Mammary epithelial cell (primary cell): ENCODE measurements at places on chromosomes 11 and 22.

GRCh38 chr22:50260801-50261614, 475 bp downstream of the MAPK12 start:
- DNase-seq: peak; percentile 59

GRCh38 chr22:23152238-23153114, 7.2 kb downstream of the RAB36 start:
- DNase-seq: no peak

DNA sequence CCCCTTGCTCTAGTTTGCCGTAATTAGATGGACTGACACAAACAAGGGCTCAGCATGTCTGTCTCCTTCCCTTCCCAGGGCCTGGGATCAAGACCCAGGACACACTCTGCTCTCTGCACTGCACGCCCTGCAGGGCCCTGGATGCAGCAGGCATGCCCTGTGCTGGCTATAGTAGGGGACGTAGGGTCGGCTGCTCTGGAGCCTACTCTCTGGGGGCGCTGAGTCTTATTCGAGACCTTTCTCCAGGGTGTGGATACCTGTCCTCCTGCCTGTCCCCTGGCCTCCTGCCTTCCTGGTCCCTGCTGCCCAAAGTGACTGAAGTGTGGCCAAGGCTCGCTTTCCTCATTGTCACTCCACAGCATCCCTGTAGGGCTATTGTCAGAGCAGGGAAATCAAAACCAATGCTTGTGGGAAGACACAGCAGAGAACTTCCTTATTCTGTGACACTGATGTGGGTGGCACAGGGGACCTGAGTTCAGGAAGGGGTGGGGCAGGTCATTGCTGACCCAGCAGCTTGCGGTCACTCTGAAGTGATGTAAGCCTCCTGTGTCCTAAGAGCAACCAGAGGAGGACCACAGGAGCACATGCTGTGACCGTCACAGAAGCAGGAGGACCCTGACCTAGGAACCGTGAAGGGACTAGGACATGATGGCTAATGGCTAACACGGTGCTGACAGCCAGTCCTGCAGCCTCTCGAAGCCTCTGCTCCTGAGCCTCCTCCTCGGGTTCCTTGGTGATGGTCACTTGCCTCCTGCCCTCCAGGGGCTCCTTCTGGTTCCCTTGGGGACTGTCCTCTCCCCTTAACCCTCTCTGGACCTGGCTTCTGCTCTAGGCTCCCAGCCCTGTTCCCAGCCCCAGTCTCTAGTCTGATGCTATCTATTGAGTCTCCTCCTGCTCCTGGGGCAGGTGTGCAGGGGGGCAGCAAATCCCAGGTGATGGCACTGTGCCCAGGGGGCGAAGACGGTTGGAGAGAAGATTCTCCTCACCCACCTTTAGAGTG, 10.3 kb downstream of the APOBEC3A start:
- no peak for DNase-seq

DNA sequence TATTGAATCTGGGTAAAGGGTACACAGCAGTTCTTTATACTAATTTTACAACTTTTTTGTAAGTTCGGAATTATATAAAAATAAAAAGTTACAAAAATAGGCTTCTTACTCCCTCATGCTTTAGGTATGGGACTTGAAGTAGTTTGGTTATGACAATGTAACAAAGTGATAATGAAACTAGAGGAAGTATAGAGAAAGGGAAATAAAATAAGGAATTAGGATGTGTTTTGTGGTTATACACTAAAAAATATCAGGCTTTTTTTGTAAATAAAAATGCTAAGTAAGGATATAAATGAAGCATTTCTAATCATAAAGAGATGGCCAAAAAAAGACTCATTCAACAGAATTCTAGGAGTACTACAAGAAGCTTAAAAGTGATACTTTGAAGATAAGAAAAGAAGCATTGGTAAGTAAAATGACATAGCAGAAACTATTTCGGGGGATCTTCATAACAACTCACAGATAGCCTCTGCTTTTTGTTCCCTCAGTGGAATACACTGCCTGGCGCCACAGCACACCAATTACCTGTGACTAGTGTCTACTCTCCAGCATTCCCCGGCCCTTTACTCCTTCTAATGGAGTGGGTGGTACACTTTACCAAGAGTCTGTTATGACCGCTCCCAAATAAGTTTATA, 322.7 kb upstream of the PITPNB start:
- no peak for DNase-seq

- peak; percentile 26 for DNase-seq
These were observed 79.7 kb upstream of the HORMAD2 start for GRCh38 chr22:30000566-30000965.

GRCh38 chr11:74005721-74006517, 3.0 kb downstream of the UCP3 start:
- no peak for DNase-seq

GRCh38 chr11:94224078-94224477, 80.3 kb upstream of the IZUMO1R start:
- DNase-seq: no peak

DNA sequence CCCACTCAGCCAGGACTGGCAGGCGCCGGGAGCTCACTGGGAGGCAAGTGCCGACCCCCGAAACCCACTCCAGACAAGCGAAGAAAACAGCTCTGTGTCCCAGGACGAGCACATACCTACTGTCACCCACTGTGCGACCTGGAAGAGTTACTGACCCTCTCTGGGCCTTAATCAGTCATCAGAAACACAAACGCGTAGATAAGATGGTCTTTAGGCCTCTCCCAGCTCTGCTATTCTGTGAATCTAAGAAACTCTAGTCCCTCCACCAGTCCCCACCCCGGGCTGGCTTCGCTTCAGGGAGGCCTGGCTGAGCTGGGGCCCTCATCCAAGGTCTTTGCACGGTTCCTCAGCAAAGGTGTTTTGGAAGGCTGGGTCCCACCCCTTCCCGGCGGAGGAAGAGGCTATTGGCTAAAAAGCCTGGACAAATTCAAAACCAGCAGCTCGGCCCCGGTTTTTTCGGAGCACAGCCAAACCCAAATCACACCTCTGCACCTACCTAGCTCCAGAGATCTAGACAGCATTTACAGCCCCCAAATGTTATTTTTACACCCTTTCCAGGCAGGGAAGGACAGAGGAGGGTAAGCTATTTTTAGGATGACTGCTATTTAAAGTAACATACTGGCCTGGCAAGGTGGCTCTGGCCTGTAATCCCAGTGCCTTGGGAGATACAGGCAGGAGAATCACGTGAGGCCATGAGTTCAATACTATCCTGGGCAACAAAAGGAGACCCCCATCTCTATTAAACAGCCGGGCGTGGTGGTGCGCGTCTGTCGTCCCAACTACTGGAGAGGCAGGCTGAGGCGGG, 13.2 kb upstream of the HDHD5 start:
- peak; percentile 11 for DNase-seq

DNA sequence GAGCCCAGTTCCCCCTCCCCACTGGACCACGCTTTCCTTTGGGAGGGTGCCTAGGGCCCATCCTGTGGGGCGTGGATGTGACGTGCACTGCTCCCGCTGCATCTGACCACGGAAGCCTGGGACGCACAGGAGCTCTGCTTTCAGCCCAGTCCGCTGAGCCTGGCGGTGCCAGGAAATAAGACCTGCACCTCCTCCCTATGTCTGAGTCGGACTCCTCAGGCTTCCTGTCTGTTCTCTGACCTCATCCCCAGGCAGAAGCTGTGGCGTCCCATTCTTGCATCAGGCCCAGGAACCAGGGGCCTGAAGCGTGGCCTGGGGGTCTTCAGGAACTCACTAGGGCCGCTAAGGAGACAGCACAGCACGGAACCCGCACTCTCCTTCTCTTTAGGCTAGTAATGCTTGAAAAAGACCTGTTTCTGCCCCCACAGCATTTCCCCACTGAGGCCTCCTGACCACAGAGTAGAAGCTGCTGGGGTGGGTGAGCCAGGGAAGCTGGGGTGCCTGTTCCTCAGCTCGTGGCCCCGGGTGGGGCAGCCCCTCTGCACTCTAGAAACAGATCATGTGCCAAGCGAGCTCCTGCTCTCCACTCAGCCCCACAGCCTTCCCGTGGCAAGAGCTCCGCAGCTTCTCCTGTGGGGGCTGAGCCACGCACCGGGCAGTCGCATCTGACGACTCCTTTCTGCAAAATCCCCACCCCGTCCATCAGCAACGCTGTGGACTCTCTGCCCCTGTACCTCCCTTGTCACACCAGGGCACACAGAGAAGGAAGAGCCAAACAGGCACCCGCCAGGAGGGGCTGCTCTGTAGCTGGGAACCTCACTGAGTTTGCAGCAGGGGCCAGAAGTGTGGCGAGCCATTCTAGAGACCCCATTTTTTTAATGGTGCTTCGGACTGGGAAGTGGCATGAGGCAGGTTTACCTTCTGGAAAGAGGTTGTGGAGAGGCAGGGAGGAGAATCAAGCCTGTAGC, 22.6 kb downstream of the MOV10L1 start:
- DNase-seq: peak; percentile 11

DNA sequence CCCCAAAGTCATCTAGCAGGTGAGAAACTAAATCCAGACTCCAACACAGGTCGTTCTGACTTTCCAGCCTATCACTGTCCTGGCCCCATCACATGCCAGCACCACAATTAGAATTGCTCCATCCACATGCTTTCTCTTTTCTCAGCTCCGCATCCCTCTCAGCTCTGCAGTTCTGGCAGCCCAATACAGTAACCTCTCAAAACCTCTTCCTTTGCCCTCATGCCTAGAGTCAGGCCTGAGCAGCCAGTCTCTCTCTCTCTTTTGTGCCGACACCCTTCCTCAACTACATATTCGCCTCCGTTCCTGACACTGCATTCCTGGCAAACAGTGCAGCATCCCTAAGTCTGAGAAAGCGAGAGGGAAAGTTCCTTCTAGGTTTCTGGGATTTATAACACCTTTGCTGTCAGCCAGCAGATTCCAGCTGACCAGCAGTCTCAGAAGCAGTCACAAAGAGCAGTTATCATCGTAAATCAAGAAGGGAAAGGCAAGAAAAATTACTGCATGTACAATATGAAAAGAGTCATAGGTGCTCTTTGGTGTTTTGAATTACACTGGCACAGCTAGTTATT, 258.0 kb downstream of the FAT3 start:
- DNase-seq: no peak

DNA sequence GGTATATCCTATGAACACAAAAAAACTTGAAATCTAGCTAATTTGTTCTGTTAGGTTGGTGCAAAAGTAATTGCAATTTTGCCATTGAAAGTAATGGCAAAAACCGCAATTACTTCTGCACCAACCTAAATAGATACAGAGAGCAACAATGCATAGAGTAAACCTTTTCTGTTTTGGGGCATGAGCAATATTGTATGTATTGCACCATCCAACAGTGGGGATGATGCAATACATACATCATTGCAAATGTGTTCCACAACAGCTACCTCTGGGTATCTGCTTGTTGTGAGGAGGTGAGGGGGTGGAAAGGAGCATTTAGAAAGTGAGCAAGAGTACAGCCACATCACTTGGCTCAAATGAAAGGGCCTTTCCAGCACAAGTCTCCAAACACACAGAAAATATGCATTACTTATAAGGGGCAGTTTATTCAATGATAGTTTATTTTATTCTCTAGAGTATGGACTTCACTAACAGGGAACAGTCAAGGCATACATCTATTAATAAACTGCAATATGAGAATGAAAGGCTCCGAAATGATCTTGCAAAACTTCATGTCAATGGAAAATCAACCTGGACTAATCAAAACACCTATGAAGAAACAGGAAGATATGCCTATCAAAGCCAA, 77.3 kb downstream of the DEUP1 start:
- peak; percentile 26 for DNase-seq
